Choroid plexus epithelial cell (primary cell): ENCODE measurements at places on chromosomes 3 and 15.

GRCh38 chr15:100580414-100580813 lies 21.6 kb downstream of the LINS1 start:
- DNase-seq, result no peak

DNA sequence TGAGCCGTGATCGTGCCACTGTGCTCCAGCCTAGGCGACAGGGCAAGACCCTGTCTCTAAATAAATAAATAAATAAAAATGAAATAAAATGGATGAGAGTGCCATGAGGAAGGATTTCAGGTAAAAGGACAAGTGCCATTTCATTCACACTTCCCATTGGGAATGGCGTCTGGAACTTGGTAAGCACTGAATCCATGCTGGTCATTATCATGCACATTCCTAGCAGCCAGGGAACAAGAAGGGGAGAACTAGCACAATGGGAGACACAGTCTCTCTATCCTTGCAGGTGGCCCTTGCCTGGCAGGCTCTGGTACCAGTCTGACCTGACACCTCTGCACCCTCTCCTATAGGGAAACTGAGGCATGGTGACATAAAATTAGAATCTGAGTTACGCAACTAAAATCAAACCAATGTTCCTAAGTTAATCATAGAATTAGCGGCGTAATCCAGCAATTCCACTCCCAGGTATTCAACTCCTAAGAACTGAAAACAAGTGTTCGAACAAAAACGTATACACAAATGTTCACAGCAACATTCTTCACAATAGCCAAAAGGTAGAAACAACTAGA lies 70.8 kb upstream of the MFGE8 start:
- no peak for DNase-seq

DNA sequence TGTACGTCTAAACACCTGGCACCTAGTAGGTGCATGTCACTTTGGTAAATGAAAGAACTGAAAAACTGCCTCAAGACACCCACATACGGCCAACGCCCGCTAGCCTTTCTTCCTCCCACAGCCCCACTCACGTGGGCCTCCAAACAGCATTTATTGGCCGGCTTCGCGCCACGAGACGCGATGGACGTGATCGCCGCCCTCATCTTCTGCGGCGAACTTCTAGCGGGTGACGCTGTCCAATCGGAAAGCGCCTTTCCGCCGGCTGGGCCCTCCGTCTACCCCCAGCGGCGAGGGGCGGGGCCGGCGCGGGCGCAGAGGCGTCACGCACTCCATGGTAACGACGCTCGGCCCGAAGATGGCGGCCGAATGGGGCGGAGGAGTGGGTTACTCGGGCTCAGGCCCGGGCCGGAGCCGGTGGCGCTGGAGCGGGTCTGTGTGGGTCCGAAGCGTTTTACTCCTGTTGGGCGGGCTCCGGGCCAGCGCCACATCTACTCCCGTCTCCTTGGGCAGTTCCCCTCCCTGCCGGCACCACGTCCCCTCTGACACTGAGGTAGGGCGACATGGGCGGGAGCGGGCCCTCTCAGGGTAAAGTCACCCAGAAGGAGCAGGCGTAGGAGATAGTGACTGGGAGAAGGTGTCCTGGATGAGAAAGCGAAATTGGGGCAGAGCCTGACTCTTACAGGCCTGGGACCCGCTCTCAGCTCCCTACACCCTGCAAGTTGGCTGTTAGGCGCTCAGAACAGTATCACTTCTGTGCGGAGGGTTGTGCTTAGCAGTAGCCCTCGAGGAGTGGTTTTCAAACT lies at the start of gene LMLN:
TSS of gene LMLN (plus strand) at position 327 of the 803 bp plus-strand sequence. CDS start at position 356, 29 bp downstream.
- DNase-seq, result peak; percentile 98

GRCh38 chr15:61720197-61720704 lies 340.0 kb downstream of the VPS13C start:
- DNase-seq, result no peak

- no peak for DNase-seq
Observed at GRCh38 chr3:13795816-13796215, 84.1 kb downstream of the WNT7A start.

DNA sequence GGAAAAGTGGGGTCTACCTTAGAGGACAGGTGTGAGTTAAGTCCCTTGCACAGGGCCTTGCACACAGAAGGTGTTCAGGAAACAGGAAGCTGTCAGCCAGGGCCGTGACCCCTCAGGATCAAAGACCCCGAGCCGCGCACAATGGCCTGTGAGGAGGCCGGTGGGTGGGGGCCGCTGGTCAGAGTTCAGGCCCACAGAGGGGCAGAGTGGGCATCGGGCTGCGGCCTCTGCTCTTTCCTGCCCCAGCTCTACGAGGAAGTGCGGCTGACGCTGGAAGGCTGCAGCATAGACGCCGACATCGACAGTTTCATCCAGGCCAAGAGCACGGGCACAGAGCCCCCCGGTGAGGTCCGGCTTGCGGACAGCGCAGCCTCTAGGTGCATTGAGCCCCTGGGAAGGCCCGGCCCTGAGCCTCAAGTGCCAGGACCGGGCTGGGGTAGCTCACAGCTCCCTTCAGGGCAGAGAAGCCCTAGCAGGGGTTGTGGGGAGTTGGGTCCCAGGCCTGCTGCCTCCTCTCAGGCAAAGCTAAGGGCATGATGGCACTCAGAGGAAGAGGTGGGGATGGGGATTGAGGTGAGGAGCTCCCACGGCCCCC lies 37.2 kb downstream of the PSTPIP1 start:
- DNase-seq, result no peak
